Bone marrow (tissue), 2 donors: ENCODE measurements at places on chromosomes 4 and X.

DNA sequence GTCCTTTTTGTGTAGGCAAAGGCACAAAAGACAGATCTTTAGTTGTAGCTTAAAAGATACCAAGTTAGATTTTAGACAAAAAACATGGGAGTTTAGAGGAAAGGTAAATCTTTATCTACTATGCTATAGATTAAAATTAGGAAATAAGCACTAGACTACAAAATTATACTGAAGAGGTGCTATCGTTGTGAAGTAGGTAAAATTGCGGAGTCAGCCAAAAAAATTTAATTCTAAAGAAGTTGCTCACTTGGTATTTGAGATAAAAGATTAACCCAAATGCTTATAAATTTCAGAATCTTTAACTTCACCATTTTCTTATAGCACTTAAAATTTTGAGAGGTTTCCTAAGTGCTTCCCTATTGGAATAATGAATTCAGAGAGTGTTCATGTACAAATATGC lies 604.1 kb downstream of the GRXCR1 start:
- no peak for DNase-seq

- DNase-seq: no peak
These were observed 65.5 kb downstream of the SH3RF1 start for GRCh38 chr4:169205075-169205743.

DNA sequence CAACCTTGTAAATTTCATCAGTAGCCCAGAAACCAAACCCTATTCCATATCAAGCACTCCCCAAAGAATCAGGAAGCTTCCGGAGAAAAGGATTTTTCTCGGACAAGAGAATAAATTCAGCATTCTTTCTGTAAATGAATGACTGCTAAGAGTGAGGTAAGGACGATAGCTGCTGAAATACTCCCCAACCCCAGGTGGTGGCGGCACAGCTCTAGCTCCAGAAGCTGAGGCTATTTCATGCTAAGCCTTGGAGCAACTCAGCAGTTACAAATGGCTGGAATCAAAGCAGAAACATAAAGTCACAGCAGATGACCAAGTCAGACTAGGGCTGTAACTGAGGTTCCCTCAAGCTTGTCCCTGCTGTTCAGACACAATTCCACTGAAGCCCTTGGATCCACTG lies 13.9 kb upstream of the PCDH19 start:
- DNase-seq: no peak

DNA sequence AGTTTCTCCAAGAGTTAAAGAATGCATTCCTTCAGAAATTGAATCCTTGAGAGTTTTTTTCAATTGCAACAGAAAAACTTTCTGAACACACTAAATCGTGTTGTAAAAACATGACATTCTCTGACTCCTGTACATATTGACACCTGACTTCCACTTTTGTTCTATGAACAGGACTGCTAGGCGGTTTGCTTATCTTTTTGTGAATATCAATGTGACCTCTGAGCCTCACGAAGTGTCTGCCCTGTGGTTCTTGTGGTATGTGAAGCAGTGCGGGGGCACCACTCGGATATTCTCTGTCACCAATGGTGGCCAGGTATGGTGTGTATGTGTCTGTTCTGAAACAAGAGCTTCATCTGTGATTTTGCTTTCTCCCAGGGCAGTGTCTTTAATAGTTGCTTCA lies 71.9 kb downstream of the MAOA start:
- no peak for DNase-seq

DNA sequence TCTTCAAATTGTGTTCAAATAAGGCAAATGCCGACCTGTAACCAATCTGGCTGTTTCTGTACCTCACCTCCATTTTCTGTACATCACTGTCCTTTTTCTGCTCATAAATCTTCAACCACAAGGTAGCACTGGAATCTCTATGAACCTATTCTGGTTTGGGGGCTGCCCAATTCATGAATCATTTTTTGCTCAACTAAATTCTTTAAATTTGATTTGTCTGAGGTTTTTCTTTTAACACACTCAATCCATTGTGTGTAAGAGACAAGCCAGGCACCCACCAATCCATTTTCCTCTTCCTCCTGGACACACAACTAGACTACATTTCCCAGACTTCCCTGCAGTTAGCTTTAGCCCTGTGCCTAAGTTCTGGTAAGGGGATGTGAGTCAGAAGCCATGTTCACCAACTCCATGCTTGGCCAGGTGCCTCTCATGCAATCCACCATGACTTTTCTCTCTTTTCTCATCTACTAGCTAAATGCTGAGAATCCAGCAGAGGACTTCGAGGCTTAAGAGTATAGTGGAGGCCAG lies 193.2 kb upstream of the KLF3 start:
- DNase-seq: no peak

DNA sequence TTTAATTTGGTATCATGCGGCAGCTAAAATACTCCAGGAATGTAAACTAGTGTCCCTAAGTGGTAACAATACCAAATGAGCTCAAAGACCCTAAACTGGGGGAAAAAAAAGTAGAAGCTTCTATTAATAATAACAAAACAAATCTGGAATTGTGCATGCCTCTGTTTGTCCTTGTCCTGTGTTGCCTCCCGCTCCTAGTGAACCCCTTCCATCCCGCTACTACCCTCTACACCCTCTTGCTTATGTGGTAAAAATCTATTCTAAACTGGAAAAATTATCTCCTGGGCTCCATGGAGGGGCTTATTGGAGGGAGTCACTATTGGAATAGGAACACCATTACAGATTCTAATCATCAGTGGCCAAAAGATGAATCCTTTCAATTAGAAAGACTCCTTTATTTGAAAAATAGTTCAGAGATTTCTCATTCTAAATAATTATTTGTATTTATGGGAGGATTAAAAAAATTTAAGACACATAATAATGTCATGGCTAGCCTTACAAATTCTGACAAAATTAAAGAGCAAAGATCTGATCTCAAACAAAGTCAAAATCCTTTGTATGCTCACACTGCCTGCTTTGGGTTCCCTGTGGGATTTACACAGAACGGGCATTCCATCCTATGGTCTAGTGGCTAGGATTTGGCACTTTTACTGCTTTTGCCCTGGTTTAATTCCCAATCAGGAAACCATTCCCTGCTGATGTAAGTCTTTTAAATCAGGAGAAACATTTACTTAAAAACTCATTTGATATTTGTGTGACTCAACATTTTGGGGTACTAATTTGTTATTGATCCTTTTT lies 34.7 kb upstream of the FMR1 start:
- no peak for DNase-seq

DNA sequence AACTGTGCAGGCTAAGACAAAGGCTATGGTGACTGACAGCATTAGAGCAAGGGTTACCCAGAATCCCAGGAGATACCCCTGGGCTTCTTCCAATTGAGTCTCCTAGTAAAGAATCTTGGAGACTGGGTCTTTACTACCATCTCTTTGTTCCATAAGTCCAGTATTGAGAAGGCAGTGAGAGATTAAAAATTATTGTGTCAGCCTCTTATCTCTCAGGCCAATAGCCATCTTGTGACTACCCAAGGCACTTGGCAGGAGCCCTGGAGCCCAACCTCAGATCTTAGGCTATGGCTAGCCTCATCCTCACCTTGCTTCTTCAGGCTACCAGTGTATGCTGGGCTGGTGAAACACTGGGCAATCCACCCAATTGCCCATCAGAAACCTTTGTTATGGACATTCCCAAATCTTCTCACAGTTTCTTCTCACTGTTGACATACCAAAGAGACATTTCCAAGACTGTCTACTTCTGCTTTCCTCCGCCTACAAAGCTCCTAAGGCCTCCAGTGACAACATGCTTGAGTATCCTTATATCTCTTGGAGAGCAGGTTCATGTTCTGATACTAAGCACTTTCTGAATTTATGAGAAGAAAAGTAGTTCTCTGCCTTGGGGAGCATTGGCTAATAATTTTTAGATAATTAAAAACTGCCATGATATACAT lies 76.3 kb upstream of the STIM2 start:
- no peak for DNase-seq

DNA sequence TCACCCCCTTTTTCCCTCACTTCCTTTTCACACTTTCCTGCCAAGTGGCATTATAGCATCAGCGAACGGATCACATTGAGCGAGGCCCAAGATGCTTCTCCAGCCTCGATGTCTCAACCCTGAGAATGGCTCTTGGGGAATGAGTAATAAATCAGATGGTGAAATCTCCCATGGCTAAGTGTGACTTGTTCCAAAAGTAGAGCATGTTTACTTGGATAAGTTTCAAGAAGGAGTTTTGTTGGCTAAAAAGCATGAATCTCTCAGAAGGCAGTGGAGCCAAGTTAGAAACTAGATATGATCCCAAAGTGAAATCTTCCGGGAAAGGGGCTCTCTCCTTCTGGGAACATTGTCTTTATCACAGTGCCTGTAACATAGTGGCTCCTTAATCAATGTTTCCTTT lies 316.3 kb downstream of the CAMK2D start:
- no peak for DNase-seq

DNA sequence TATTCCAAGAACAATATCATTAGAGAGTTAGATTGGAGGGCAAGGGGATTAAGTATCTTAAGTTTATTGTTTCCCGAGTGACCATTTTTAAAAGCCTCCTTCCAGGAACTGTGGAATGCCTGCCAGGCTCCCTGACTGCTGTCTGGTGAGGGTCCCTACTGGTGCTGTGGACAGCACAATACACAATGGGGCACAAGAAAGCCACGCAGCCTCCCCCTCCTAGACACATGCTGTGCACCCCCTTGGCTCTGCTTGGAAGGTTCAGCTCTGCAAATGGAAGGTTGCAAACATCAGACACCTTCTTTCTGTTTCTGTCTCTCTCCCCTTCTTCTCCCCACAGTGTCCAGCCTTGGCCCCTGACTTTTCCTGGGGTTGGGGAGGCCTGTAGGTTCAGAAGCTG lies 153.2 kb downstream of the SHROOM3 start:
- no peak for DNase-seq

DNA sequence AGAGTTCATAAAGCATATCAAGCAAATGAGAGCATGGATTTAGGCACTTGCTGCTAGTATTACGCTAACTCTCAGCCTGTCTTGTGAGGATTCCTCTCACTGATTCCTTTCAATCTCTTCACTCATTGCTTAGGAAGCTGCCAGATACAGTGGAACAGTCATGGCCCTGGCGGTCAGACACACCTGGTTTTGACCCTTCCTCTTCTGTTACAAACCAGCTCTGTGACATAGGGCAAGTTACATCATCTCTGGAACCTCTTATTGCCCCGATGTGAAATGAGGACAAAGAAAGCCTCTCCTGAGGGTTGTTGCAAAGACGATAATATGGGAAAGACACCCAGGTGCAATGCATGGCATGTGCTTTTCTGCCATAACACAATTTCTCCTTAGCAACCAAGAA lies 12.2 kb downstream of the FRAS1 start:
- no peak for DNase-seq

GRCh38 chr4:164648849-164649212 lies 105.1 kb upstream of the SMIM31 start:
- DNase-seq: no peak

DNA sequence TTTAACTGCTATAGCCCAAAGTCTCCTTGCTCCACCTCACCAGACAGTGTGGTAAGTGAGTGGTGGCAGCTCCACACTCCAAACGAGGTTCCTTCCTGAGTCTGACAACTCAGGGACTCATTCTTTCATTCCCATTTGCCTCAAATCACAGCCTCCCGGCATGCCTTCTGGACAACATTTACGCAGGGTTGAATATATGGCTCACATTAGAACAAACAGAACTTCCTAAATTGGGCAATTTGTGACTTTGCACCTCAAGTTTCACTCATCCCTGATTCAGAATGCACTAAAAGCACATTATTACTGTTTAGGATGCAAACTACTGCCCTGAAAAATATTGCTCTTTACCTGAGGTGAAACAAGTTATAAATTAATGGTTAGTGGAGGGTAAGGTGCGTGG lies 224.6 kb upstream of the PPARGC1A start:
- no peak for DNase-seq

- no peak for DNase-seq
These were observed 11.1 kb downstream of the TREX2 start for GRCh38 chrX:153434801-153435200.

DNA sequence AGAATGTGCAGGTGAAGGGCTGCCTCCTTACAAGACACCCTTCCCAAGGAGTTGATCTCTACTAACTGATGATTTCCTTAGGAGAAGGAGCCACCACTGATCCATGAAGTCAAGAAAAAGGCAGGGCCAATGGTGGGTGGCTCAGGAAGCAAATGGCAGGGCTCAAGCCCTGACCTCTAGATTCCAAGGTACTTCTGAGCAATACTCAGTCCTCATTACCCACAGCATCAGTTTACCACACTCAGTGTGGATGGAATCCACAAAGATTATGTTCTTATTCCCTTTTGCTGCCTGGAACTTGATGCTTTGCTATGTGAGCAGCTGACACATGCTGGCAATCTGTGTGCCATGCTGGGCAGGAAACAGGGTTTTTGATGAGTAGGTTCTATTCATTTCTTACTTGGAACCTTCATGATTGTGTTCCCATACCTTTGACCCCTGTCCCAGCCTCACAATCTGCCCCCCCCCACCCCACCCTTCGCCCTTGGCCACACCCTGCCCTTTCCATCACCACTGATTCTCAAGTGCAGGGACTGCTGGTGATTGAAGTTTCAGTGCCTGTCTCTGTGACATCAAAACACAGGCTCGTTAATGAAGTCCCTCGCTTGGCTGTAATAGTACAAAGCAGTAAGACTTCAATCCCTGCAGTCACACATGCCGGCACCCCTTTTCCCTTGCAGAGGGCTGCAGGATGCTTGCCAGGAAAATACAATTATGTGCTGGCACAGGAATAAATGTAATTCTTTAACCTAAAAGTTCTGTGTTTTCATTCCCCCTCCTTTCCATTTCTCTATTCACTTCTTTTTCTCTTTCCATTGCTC lies 135.6 kb upstream of the GPC4 start:
- no peak for DNase-seq

DNA sequence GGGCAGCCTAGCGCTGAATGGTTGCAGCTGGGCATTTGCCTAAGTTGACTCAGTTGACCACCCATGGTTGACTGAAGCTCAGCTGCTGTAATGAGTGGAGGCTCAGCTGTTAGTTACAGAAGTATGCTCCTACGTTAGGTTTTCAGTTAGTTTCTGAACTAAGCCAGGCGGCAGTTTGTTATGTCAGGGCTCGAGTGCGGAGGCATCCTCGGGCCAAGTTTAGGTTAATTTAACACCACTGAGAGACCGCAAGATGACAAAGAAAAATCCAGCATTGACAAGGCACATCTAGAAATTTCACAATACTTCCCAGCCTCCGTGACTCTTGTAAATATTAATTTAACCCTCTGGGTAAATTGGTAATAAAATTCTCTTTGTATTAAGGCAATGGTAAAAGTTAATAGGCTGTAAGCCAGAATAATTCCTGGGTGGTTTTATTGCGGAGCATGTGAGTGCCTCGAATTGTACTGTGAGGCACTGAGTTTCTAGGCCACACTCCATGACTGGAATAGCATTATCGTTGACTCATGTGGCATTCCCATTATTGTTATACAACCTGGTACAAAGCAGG lies 33.1 kb upstream of the CDKN2AIP start:
- DNase-seq: no peak
